ENCODE measurements at places on chromosomes 3 and 15. TPM values are rescaled to one million over a fixed set of nuclear protein-coding genes. Genes with fewer than 3 reads are reported as not detected.

ACKR4 gene
- total RNA-seq = 1.5 TPM

GPR149 gene
- not detected for total RNA-seq

ACKR2 gene
- total RNA-seq = 0.37 TPM

ARL14 gene
- total RNA-seq = not detected

GP5 gene
- under 0.01 TPM for total RNA-seq

CNTN4 gene
- total RNA-seq = 1.00 TPM

CFAP91 gene
- 0.77 TPM for total RNA-seq

SEMA3F gene
- 0.55 TPM for total RNA-seq

TMEM40 gene
- total RNA-seq = not detected

ACAN gene
- 3.0 TPM for total RNA-seq

UCN2 gene
- total RNA-seq = 1.2 TPM

CCR5 gene
- not detected for total RNA-seq

CACNA2D2 gene
- under 0.01 TPM for total RNA-seq

SERINC4 gene
- total RNA-seq = not detected

CEP19 gene
- total RNA-seq = 4.4 TPM

AHSG gene
- not detected for total RNA-seq

INTS14 gene
- 38.6 TPM for total RNA-seq

RTP3 gene
- not detected for total RNA-seq

SEMA3G gene
- under 0.01 TPM for total RNA-seq

SCN11A gene
- total RNA-seq = under 0.01 TPM

SNURF gene
- 3.8 TPM for total RNA-seq

PSTPIP1 gene
- total RNA-seq = 0.11 TPM

TLR9 gene
- total RNA-seq = under 0.01 TPM

TUSC7 gene
- total RNA-seq = not detected

AGBL1 gene
- total RNA-seq = not detected

FAM107A gene
- total RNA-seq = not detected

SCG5 gene
- 3.2 TPM for total RNA-seq

SCAANT1 gene
- total RNA-seq = not detected

GOLGA6L2 gene
- total RNA-seq = not detected

FGF7 gene
- 264 TPM for total RNA-seq

SERF2 gene
- 546 TPM for total RNA-seq

FANCD2OS gene
- not detected for total RNA-seq

CELF6 gene
- total RNA-seq = 0.37 TPM

PLCB2 gene
- 0.66 TPM for total RNA-seq

PTH1R gene
- 1.00 TPM for total RNA-seq

IL17RC gene
- 43.3 TPM for total RNA-seq

TGM5 gene
- not detected for total RNA-seq

BNC1 gene
- total RNA-seq = 11.3 TPM

SLC28A2 gene
- total RNA-seq = not detected

BCHE gene
- 13.4 TPM for total RNA-seq

MBNL1 gene
- 299 TPM for total RNA-seq

MYH15 gene
- total RNA-seq = 0.62 TPM

C3orf22 gene
- total RNA-seq = not detected

SLC15A2 gene
- 0.11 TPM for total RNA-seq

C2CD4B gene
- 0.25 TPM for total RNA-seq

FBN1 gene
- total RNA-seq = 481 TPM

SEC22A gene
- 72.2 TPM for total RNA-seq

PROS1 gene
- 20.1 TPM for total RNA-seq

PRR20G gene
- total RNA-seq = not detected

XYLB gene
- 5.4 TPM for total RNA-seq

DOCK3 gene
- total RNA-seq = 0.12 TPM
